ENCODE measurements at places on chromosomes 11 and 22.

DNA sequence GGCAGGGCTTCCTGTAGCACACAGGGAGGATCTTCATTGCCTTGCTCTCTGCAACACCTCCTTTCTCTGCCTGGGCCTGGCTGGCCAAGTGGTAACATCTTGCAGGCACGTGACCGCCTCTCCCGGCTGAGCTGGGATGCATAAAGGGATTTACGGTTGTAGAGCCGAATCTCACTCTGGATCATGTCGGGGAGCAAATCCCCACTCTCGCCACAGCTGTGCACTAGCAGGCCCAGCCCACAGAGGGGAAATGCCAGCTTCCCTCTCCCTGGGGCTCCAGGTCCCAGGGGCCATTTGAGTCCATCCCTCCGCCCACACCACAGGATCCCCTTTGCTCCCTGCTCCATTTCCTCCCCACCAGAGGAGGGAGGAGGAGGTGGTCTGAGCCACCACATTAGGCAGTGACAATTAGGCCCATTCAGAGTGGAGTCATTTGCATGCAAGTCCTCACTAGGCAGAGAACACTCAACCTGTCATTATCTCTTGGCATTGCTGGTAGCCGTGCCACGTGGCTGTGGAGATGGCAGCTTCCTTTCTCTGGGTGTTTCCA is 196.7 kb downstream of the DSCAML1 start:
- no peak for DNase-seq

GRCh38 chr11:68373189-68373814 is 60.9 kb downstream of the LRP5 start:
- DNase-seq: no peak

DNA sequence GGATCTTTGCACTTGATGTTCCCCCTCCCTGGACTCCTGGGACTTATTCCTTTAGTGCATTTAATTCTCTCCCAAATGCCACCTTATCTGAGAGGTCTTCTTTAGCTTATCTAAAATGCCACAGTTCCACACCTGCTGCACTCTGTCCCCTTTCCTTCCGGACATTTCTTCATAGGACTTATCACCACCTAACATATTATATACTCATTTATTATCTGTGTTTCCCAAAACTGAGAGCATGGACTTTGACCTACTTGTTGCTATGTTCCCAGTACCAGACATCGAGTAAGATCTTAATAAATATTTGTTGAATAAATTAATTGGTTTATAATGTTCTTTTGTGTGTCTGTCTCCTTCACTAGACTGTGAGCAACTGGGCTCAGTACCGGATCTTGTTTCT is 585.3 kb downstream of the INSC start:
- no peak for DNase-seq

- peak; percentile 85 for DNase-seq
Observed at GRCh38 chr11:85663753-85664614, 945 bp downstream of the CREBZF start.

- DNase-seq: no peak
Observed at GRCh38 chr11:27467181-27467913, 5.2 kb downstream of the LGR4 start.

- no peak for DNase-seq
Observed at GRCh38 chr22:17592201-17592600, 28.9 kb downstream of the SLC25A18 start.

DNA sequence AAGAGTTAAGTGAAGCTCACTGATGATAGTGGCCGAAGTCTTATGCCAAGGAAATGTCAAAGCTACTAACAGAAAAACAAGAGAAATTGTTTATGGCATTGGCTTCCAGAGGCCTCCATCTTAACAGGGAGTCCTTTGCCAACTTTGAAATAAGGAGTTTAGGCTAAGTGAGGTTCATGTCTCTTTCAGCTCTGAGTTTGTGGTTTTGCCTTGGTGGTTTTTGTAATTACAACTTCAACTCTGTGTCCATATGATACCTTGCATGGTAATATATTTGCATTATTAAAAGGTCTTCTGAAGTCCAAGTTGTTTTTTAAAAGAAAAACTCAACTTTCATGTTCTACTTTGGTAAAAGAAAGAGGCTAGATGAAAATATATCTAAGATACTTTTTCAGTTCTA is 31.4 kb upstream of the ANO5 start:
- no peak for DNase-seq

DNA sequence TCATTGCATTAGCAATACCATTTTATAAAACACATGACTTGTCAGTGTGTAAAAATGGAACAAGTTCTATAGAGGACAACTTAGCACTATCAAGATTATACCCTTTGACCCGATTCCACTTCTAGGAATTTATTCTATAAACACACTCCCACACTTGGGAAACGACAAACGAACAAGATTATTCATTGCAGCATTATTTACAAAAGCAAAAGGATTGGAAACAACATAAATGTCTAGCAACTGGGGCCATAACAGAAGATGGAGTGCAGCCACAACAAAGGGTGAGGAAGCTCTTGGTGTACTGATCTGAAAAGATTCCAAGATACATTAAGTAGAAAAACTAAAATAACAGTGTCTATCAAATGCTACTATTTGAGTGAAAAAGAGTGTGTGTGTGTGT is 2.3 kb upstream of the IRAG1 start:
- no peak for DNase-seq

- peak; percentile 70 for DNase-seq
Observed at GRCh38 chr11:6022956-6023355, 7.6 kb downstream of the OR56A1 start.

GRCh38 chr11:33879375-33879774 is 12.5 kb downstream of the LMO2 start:
- DNase-seq: no peak

- DNase-seq: no peak
Observed at GRCh38 chr11:8360086-8360828, 96.6 kb upstream of the LMO1 start.

GRCh38 chr11:85835263-85835662 is 19.9 kb upstream of the CCDC83 start:
- no peak for DNase-seq

DNA sequence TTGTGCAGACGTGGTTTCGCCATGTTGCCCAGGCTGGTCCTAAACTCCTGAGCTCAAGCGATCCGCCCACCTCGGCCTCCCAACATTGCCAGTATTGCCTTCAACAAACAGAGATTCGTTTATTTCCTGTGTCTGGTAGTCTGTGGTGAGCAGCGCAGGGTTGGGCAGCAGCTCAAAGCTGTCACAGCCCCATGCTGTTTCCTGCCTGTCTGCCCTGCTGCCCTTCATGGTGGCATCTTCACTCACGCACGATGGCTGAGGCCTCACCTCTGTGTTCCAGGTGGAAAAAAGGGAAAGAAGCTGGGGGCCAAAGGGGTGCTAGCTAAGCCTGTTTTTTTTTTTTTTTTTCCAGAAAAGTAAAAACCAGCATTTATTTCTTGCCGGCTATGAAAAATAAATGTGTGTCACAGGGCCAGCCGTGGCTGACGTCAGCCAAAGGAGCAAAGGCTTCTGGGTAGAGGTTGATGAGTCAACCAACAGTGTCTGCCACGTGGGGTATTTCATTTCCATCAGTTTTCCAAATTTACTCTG is 28.8 kb downstream of the TBC1D22A start:
- DNase-seq: peak; percentile 67

DNA sequence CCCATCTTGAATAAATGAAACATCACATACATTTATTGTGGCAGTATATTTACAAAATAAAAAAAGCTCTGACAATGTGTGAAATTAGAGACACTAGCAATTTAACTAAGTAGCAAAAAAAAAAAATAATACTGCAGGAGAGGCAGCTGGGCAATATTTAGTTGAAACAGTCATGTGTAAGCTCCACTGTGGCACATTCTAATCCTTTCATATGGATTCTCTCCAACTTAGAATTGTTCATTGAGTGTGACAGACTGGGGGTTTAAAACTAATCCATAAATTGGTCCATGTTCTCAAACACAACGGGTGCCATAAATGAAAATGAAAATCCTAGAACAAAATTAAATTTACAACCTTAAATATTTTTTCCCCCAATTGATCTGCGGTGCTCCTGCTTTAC is 302.1 kb downstream of the CADM1 start:
- DNase-seq: no peak

GRCh38 chr22:30908051-30908461 is 60.5 kb downstream of the MORC2 start:
- no peak for DNase-seq

GRCh38 chr11:27524155-27524554 is 17.6 kb upstream of the LIN7C start:
- DNase-seq: peak; percentile 14

DNA sequence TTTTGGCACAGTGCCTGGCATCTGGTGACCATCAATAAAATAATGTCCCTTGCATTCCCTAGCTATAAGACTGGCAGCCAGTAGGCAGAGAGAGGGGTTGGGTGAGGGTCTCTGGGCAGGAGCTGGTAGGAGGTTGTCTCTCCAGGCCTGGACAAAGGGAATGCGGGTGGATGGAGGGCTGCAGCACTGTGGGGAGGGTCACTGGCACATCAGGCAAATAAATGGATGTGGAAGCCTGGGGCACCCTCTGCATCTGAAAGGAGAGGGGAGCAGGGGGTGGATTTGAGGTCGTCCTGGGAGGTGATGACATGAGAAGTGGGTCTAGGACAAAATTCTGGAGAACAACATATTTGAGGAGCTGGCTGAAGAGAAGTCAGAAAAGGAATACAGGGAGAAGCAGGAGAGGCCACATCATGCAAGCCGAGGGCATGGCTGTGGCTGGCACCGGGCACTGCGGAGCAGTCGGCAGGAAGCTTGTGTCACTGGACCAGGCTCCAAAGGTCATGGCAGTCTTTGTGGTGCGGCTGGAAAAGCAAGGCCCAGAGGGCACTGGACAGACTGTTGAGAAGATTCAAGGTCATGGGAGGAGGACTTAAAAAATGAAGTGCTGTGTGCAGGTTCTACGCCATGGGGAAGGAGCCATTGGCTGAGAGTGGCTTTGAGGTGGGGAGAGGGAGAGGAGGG is 36.5 kb upstream of the THY1 start:
- no peak for DNase-seq

DNA sequence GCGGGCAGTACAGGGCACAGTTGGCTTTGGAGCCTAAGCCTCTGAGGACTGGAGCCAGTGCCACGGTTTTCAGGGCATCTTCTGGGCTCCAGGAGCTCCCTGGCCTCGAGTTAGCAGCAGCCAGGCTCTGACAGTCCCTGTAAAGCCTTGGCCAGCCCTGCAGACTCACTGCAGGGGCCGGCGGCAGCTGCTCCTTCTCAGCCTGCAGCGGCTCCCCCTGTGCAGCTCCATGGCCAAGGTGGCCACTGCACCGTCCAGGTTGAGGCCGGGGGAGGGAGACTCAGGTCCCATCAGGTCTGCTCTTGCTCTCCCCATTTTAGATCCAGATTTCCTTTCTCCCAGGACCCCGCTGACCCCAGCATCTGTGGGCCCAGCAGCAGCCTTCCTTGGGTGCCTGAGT is 1461.1 kb downstream of the BRD1 start:
- no peak for DNase-seq

- no peak for DNase-seq
Observed at GRCh38 chr11:35272391-35272902, 133.5 kb downstream of the CD44 start.

DNA sequence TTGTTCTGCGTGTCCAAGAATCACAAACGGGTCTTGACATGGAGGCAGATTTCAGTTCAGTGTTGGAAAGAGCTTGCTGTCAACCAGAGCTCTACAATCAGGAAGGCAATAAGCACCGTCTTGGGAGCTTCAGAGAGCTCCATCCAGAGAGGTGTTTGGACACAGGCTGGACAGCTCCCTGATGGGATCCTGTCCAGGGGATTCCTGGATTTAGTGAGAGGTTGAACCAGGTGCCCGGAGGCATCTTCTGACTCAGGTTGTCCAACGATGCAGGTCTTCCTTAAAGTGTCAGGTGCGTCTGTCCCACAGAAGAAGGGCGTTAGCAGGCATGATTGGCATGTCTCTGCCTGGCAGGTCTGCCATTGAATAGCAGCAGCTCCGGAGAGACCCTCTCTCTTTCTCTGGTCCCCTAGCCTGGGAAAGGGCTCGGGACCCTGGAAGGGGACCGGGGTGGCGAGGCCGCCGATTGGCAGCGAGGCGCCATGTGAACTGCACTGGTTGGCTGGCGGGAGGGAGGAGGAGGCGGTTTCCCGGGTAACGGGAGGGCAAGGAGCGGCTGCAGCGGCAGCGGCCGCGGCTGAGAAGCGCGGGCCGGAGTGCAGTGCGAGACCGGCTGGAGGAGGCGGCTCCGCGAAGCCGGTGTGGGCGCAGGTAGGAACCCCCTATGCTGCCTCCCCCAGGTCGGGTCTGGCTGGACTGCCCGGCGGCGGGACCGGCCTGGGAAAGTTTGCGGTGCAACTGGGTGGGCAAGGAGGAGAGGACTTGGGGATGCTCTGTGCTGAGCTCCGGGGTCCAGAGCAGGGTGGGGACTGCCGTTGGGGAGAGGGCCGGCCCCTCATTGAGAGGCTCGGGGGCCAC is 104.1 kb upstream of the E2F8 start:
- peak; percentile 80 for DNase-seq

DNA sequence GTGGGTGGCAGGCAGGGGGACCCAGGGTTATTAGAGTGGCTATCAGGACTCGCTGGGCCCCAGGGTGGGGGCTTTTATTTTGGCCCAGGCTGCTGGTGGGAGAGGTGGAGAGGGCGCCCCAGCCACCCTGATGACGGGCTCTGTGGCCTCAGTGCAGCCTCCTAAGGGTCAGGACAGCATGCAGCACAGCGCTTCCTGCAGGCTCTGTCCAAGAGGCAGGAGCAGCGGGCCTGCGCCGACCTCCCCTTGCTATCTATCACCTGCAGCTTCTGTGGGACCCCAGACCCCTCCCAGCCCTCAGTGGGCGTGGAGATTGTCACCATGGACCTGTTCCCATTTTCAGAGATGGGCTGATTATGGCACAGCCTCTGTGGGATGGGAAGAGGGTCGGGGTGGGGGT is 54.3 kb upstream of the PPARA start:
- DNase-seq: no peak

GRCh38 chr11:72014761-72015320 is 16.1 kb downstream of the IL18BP start:
- DNase-seq: no peak

- no peak for DNase-seq
Observed at GRCh38 chr11:122663764-122664163, 8.2 kb downstream of the UBASH3B start.

DNA sequence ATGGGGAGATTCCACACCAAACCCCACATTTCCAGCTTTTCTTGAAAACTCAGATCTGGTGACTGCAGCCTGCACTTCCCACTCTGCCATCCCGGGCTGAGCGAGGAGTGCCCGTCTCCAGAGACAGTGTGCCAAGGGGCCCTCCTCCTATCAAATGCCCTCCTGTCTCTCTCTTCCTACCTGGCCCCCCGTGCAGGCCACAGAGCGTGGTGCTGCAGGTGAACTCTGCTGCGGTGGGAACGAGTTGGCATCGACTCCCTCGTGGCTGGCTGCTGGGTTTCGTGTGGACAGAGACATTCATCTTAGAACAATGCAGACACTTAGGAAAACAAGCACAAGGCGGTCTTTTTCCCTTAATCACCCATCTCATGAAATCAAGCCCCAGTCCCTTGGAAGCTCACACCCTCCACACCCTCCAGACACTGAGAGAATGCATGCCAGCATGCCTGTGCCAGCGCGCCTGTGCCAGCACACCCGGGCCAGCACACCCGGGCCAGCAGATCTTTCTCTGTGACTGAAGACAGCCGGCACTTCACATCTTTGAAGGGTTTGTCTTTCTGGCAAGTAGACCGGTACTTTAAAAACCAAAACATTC is 65.0 kb downstream of the PARVB start:
- DNase-seq: no peak

Measured in SW480 (cell line).